Iris pigment epithelial cell (primary cell): ENCODE measurements at places on chromosomes 16 and 17.

GRCh38 chr16:70638814-70639792 is 7.3 kb upstream of the IL34 start:
- peak; percentile 86 for DNase-seq

DNA sequence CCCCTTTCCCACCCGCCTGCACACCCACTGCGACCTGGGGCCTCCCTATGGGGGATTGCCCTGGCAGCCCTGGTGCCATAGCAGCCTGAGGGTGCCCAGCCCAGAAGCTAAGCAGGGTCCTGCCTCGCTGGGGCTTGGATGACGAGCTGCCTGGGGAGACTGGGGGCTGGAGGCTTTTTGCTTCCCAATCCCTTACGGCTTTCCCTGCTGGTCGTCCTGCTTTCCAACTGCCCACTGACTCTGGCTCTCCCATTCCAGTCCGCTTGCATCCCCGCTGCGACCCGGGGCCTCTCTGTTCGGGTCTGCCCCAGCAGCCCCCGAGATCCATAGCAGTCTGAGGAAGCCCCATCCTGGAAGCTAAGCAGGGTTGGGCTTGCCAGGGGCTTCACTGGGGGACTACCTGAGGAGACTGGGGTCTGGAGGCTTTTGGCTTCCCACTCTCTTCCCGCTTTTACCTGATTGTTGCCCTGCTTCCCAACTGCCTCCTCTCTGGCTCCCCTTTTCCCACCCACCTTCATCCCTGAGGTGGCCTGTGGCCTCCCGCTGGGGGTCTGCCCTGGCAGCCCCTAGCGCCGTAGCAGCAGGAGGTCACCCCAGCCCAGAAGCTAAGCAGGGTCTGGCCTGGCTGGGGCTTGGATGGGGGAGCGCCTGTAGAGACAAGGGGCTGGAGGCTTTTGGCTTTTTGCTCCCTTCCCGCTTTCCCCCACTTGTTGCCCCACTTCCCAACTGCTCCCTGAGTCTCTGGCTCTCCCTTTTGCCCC is 2292.8 kb downstream of the TP53TG3F start:
- DNase-seq: no peak

GRCh38 chr17:45315648-45316433 is 979 bp downstream of the MAP3K14 start:
- DNase-seq: no peak

GRCh38 chr17:6569370-6570285 is 13.3 kb upstream of the PITPNM3 start:
- DNase-seq: no peak

DNA sequence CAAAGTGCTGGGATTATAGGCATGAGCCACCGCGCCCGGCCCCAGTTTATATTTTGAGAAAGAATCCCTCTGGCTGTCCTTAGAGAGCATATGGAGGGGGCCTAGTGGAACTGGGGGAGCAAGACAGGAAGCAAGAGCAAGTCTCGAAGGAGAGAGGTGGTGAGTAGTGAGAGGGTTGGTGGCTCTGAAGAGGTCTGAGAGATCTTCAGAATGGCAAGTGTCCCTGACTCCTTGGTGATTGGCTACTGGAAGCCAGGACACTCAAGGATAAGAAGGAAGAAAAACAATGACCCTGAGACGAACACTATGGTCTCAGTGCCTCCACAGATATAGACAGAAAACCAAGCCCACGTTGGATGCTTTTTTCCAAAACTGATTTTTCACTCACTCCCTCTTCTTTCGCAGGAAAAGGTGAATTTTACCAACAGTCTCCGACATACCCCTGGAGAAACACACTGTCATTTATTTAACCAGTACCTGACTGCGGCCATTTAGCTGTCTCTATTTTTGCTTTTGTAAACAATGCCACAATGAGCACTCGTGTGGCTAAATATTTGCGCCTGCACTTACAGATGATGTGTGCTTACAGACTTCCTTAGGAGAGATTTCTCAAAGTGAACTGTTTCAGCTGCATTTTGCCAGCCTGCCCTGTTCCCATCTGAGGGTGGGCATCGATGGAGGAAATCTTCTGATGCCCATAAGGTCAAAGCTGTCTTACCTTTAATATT is 15.9 kb upstream of the DOK4 start:
- no peak for DNase-seq

DNA sequence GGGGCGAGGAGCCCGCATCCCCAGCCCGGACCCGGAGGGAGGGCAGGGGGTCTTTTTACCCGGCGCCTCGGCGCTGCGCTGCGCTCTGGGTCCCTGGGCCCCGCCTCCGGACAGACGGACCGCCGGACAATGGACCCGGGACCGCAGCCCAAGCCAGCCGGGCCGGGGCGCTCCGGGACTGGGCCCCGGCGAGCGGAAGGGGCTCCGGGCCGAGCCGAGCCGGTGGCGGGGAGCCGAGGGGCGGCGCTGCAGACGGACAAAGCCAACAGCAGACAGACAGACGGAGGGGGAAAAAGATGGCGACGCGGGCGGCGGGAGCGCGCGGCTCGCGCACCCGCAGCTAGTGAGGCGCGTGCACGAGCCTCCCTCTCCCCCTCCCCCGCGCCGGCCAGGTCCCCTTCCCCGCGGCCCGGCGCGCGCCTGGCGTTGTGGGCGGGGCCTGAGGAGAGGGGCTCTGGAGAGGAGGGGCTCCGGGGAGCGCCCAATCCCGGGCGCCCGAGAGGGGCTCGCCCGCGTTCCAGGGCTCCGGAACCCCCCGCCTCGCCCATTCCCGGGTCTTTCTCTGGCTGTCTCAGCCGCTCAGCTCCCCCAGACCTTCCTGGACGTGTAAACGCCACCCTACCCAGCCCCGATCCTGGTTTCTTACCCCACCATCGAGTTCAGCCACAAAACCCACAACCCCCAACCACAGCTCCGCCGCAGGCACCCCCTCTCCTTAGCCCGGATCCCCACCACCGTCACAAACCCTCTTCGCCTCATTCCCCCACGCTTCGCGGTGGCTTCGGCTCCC is at the start of gene ZNF821:
Gene ZNF821 (minus strand): TSS at position 334 of the 790 bp plus-strand sequence. CDS start 4,236 bp downstream, outside the sequence.
- DNase-seq: peak; percentile 65

DNA sequence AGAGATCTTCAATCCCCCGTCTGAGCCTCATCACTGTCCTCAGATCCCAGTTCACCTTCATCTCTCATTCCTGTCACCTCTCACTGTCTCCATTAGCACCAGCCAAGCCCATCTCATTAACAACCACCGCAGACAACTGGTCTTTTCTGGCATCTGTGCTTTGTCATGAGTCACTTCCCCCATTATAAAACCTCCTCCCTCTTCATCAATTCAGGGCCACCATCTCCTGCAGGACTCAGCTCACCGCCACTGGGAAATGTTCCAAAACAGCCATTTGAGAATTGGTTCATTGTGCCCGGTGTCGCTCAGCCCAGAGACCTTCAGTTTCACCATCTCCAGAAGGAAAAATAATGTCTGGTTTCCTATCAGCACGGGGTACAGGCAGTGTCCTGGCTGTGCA is 56.9 kb upstream of the TEKT3 start:
- peak; percentile 28 for DNase-seq

GRCh38 chr17:43983515-43984411 is 20.7 kb upstream of the NAGS start:
- DNase-seq: no peak

DNA sequence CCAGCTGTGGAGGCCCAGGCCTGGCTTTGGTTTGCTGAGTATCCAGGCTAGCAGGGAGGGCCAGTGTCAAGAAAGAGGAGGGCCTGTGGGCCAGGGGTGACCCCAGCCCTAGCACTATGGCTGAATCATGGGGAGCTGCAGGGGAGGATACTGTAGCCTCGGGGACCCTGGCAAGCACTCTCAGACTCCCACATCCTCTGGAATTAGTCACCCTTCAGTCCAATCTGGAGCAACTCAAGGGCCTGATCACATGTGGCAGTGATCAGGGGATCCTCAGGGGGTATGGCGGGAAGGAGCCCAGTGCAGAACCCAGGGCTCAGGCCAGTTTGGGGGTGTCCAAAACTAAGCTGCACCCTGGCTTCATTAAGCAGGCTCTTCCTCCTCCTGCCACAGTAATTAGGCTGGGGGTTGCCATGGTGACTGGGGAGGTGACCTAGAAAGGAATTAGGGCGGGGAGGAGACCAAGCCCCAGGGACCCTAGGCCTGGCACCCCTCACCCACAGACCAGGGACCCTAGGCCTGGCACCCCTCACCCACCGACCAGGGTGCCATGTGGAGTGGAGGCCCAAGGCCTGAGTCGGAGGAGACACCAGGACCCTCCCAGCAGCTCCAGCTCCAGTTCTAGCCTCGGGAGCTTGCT is 5.8 kb downstream of the NLGN2 start:
- DNase-seq: peak; percentile 59

- DNase-seq: no peak
These were observed 21.4 kb upstream of the PITPNM3 start for GRCh38 chr17:6577686-6578263.

DNA sequence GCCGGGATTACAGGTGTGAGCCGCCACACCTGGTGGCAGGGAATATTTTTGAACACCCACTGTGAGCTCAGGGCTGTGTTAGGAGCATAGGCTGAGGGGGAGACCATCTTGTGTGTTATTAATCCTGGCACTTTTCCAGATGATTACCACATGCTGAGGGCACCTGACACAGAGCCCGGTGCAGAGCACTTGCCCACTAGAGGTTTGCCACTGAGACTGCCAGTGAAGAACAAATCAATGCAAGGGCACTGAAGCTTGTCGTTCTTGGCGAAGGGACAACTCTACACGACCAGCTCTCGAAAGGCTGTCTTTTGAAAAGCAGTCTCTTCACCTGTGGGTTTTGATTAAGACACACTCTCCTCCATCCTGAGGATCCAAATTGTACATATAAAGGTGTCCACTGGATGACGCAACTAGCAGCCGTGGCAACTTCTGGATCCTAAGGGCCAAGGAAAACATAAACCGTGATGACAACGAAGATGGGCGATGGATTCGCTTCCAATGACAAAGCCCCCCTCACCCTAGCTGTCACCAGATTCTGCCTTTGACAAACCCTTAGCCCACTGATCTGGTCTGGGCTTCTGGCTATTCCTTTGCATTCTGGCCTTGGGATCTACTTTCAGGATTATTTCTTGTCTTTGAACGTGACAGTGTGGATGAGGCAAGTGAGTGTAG is 28.7 kb downstream of the WIPI1 start:
- no peak for DNase-seq

DNA sequence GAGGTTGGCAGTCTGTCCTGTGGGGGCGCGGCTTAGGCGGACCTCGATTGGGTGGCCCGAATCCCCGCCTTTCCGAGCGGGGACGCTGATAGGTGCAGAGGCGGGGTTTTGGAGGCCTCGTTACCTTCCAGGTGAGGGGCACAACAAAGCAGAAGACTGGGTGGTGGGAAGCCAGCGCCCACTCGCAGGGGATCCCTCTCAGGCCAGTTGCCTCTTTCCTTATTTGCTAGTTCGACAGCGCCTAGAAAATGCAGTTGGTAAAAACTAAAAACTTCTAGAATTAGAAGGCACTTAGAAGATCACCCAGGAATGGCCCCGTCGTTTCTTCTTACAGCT is 730 bp downstream of the KAT7 start:
- no peak for DNase-seq

DNA sequence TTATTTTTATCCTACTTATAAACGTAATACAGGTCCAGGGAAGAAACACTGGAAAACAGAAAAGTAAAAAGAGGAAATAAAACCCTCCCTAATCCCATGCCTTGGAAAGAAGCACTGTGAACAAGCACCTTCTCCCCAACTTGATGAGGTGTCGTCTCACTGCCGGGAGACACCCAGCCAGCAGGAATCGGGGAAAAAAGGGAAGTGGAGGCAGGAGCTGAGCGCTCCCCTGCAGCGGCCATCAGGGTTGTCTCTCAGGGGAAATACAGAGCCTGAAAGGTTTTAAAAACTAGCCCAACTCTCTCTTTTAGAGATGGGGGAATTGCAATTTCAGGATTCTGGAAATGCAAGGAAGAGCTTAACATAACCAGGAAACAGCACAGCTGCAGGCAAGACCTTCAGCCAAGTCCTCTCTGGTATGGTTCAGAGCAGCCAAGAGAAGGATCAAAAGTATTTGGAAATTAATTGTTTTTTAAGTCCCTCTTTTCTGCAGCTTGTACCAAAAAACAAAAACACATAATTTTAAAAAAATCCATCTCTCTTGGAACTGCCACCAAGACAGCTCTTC is 96.3 kb upstream of the RCVRN start:
- DNase-seq: no peak

DNA sequence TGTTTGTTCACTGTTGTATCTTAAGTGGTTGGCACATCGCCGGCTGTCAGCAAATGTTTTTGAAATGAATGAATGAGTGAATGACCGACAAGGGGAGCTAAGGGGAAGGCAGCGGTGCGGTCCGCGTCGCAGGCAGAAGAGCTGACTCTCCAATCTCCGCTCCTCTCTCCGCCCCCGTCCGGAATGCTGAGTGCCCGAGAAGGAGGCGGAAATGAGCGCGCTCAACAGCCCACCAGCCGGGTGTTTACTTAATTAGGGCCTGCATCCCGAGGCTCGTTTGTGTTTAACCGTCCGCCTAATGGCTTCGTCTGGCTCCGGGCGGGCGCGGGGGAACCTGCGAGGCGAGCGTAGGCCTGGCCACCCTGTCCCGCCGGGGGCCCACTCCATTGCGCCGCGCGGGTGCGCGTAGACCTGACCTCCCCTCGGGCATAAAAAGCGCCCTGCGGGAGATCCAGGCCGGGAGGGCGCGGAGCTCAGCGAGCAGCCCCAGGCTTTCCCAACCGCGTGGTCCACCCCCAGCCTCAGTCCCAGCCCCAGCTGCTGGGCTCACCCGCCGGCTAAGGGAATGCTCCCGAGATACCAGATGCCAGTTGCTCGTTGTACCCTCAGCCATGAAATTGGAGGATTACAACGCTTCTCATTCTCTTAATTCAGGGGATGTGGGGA is 2.5 kb upstream of the CDH3 start:
- DNase-seq: peak; percentile 33

DNA sequence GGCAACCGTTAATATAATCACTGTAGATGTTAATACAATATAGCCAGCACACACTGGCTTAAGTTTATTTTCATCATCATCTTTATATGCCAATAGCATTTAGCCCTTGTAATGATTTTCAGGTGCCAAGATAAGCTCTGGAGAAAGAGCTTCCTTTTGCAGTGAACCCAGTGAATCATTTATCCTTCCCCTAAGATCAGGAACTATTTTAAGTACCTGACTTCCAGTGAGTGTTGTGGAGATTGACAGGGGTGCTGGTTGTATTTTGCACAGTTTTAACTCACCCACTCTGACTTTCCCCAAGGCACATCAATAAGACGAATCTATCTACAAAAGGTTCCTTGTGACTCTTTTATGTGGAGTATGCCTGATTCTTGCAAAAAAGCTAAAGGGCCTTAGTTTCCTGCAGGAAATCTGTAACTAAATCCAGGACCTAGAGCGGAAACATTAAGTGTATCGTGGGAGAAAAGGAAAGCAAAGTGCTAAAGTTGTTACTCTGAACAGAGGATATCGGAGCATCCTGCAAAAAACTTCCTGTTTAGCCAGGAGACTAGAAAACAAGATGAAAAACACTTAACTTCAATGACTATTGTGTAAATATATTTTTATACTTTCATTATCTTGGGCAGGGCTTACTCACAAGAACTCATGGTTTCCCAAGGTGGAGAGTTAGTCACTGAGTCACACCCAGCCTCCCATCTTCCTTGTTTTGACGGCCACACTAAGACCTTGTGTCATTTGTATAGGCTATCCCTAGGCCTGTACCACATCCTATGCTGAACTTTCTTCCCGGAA is 183.6 kb downstream of the MAP2K6 start:
- peak; percentile 95 for DNase-seq
